NCI-H1694 treated with DMSO at 0.1 percent for 48 hours (cell line): ENCODE measurements at places on chromosomes 3 and 15.

DNA sequence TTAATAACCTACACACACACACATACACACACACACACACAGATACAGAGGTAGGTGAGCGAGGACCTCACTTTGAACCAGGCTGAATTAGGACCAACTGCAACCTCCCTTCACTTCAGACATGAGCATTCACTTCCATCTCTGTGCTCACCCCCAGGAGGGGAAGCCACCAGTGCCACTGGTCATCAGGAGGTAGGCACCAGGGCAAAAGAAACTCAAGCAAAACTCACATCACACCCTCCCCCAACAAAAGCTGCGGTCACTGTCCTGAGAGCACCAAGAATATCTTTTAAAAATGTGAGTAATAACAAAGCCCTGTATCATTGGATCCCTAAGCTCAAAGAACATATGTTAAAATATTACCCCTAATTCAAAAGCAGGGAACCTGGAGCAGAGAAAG lies 8.1 kb downstream of the FOXP1 start:
- DNase-seq, result no peak

GRCh38 chr3:65230261-65231139 lies 542.7 kb upstream of the ADAMTS9 start:
- no peak for DNase-seq

DNA sequence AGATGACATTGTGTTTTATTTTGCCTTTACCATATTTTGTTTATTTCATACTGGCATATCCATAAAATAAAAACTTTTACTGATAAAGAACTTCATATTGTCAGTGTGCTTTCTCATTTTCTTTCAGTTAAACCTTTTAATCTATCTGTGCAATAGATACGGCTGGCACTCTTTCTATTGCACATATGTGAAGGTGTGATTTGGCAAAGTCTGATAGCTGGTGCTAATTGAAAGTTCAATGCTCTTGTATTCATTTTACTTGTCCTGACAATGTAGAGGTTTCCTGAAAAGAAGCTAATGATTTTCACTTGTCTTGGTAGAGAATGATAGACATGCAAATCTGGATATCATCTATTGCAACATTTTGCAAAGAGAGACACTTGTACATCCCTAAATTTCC lies 467.0 kb downstream of the NSUN3 start:
- DNase-seq, result no peak

GRCh38 chr3:190853464-190853863 lies 9.0 kb downstream of the GMNC start:
- no peak for DNase-seq

- no peak for DNase-seq
Observed at GRCh38 chr3:66115858-66116654, 77.3 kb upstream of the MAGI1 start.

DNA sequence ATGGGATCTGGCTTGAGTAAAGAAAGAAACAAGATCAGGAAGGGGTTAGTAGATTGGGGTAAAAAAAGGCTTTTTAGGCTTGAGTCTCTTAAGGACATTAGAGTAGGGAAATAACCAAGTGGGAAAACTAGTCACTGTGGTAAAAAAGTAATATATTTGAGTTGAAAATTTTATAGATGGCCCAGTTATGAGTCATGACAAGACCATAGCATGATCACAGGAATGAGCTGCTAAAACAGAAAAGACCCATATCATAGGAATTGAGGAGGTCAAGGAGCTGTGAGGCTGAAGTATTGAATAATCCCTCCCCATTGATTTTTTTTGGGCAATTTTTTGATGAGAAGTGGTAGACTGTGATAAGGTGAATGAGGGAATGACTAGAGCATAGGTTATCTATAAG lies 69.2 kb upstream of the TBC1D5 start:
- DNase-seq, result no peak
